ENCODE measurements at places on chromosomes 2 and 18. TPM values are rescaled to one million over a fixed set of nuclear protein-coding genes. Genes with fewer than 3 reads are reported as not detected.

The SERPINB10 gene
- total RNA-seq: not detected

The SH2D6 gene
- total RNA-seq: not detected

The TUBB8B gene
- not detected for total RNA-seq

The CASP8 gene
- total RNA-seq: 24.2 TPM

The KCNJ3 gene
- not detected for total RNA-seq
